A549 treated with ZK216348 at 1 μM for 4 hours (cell line): ENCODE measurements at places on chromosomes 4 and X. TPM values are rescaled to one million over a fixed set of nuclear protein-coding genes. Genes with fewer than 3 reads are reported as not detected.

SSX4 gene
- total RNA-seq, result not detected in 5 replicates

NR0B1 gene
- 26.1 to 36.6 TPM (median 26.9 TPM) in 5 replicates for total RNA-seq

TMPRSS11D gene
- total RNA-seq, result not detected in 5 replicates

RP2 gene
- 6.7 to 15.8 TPM (median 9.9 TPM) in 5 replicates for total RNA-seq

HPGD gene
- total RNA-seq, result 62.1 to 80.8 TPM (median 68.2 TPM) in 5 replicates

CT47B1 gene
- total RNA-seq, result not detected in 5 replicates

AREG gene
- total RNA-seq, result 46.2 to 55.5 TPM (median 48.7 TPM) in 5 replicates

TMEM154 gene
- total RNA-seq, result 0.04 to 0.06 TPM in 2 of 5 replicates, not detected in the others

PAK3 gene
- total RNA-seq, result 0.11 TPM in 1 of 5 replicates, not detected in the others

AMOT gene
- total RNA-seq, result 0.04 to 0.07 TPM in 2 of 5 replicates, not detected in the others

ANAPC4 gene
- total RNA-seq, result 8.2 to 14.7 TPM (median 13.0 TPM) in 5 replicates

SH3RF1 gene
- total RNA-seq, result 7.8 to 11.3 TPM (median 10.9 TPM) in 5 replicates

SPANXC gene
- 0.74 to 2.4 TPM (median 0.76 TPM) in 3 of 5 replicates, not detected in the others for total RNA-seq

MAGEE1 gene
- total RNA-seq, result 3.3 to 4.6 TPM (median 4.4 TPM) in 5 replicates

PDGFRA gene
- total RNA-seq, result 0.34 to 1.1 TPM (median 0.54 TPM) in 5 replicates

IL2 gene
- not detected in 5 replicates for total RNA-seq
